ENCODE measurements at places on chromosomes 16 and 17. TPM values are rescaled to one million over a fixed set of nuclear protein-coding genes. Genes with fewer than 3 reads are reported as not detected.
A peak's percentile ranks its signal among the peaks of the same experiment; 100 is the strongest.

Gene POLR3K
- 16.0 TPM for polyA plus RNA-seq

Gene RHBDL3
- not detected for polyA plus RNA-seq

Gene OR4D1
- not detected for polyA plus RNA-seq

Gene ZG16
- polyA plus RNA-seq = not detected

Gene PPP1R27
- not detected for polyA plus RNA-seq

Gene STX1B
- 0.46 TPM for polyA plus RNA-seq

Gene KIF2B
- polyA plus RNA-seq = not detected

Gene PRAC2
- not detected for polyA plus RNA-seq

Gene CRYBA1
- not detected for polyA plus RNA-seq

- DNase-seq = peak; percentile 37
These were observed 68.6 kb downstream of the CCT6B start for GRCh38 chr17:34892461-34893249.

DNA sequence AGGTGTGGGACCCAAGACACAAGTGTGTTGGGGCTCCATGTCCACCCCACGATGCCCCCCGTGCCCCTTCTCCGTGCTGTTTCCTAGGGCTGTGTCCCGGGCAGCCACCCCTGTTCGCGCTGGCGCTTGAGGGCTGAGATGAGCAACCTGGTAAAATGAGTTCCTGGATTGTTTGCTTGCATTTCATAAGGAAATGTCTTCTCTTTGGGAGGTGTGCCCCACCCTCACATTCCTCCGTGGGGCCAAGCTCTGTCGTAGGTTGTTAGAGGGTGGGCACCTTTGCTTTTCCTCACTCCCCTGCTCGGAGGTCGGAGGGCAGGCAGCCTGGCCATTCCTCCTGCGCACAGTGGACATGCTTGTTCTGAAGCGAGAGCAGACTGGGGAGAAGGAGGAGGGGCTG is 171.3 kb upstream of the CHMP6 start:
- no peak for DNase-seq

GRCh38 chr17:5580969-5581368 is 3.3 kb downstream of the NLRP1 start:
- no peak for DNase-seq

GRCh38 chr16:89613231-89613953 is at the start of gene DPEP1:
DPEP1 (plus strand) TSS chr16:89613642; CDS start chr16:89630411, 16,769 bp downstream.
- DNase-seq = no peak

DNA sequence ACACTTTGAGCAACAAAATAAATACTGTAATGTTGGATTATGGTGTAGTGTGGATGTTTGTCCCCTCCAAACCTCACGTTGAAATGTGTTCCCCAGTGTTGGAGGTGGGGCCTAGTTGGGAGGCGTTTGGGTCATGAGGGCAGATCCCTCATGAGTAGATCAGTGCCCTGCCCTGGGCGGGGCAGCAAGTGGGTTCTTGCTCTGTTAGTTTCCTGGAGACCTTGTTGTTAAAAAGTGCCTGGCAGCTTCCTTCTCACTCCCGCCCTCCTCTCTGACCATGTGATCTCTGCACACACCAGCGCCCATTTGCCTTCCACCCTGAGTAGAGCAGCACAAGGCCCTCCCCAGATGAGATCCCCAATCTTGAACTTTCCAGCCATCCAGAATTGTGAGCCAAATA is 67.7 kb downstream of the MPRIP start:
- DNase-seq = no peak

DNA sequence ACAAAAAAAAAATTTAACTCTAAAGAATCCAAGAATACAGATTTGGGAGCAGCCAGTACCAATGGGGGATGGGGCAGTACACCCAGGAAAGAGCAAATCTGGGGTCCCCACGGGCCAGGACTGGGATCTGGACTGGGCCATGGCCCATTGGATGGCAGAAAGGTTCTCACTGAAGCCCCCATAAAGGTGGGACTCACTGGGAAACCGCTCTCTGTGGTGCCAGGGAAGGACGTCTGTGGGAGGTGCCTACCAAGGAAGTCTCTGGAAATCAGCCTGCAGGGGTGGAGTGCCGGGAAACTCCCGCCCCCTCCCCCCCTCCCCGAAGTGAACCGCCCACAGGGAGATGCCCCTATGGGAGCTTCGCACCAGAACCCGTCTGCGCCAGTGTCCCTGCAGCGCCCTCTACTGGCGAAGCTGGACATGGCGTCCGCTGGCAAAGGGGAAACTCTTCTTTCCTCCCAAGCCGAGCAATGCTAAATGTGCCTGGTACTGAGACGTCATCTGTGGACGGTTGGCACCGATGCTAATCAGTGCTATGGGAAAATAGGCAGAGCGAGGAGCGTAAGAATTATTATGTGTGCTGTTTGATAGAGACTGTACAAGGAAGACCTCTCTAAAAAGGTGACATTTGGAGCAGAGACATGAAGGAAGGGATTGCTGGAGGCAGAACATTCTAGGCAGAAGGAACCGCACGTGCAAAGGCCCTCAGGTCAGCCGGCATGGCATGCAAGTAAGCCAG is 671.1 kb downstream of the WWOX start:
- peak; percentile 62 for DNase-seq

DNA sequence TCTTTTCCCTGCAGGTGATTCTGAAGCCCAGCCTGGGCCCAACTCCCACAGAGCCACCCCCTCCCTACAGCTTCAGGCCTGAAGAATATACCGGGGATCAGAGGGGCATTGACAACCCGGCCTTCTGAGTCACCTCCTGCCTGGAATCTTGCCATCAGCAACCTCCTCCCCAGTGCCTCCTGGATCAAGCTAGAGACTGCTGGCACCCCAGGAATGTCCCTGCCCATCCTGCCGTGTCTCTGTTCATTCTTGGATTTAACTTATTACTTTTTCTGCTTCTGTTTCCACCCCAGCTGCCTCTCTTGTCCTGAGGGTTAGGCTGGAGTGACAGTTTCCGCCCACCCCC is 4.9 kb downstream of the TMEM92 start:
- peak; percentile 52 for DNase-seq

DNA sequence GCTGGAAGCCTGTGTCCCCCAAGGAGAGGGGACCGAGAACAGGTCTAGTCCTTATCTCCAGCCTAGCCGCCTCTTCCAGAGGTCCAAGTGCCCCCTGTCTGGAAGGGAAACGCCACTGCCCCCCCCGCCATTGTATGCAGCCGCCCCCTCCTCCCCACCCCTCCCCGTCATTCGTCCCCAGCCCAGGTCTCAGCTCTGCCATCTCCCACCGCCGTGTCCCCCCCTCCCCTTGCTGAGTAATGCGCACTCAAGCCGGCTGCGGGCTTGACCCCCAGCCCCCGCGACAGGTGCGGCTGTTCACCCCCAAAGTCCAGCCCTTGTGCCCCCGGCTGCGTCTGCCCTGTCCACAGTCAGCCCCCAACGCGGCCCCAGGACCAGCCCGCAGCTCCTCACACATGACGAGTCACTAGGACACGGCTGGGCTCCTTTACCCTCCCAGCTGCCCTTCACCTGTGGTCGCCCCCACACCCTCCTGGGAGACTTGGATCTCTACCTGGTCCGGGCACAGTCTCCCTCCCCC is 622 bp downstream of the GPRC5B start:
- peak; percentile 20 for DNase-seq

DNA sequence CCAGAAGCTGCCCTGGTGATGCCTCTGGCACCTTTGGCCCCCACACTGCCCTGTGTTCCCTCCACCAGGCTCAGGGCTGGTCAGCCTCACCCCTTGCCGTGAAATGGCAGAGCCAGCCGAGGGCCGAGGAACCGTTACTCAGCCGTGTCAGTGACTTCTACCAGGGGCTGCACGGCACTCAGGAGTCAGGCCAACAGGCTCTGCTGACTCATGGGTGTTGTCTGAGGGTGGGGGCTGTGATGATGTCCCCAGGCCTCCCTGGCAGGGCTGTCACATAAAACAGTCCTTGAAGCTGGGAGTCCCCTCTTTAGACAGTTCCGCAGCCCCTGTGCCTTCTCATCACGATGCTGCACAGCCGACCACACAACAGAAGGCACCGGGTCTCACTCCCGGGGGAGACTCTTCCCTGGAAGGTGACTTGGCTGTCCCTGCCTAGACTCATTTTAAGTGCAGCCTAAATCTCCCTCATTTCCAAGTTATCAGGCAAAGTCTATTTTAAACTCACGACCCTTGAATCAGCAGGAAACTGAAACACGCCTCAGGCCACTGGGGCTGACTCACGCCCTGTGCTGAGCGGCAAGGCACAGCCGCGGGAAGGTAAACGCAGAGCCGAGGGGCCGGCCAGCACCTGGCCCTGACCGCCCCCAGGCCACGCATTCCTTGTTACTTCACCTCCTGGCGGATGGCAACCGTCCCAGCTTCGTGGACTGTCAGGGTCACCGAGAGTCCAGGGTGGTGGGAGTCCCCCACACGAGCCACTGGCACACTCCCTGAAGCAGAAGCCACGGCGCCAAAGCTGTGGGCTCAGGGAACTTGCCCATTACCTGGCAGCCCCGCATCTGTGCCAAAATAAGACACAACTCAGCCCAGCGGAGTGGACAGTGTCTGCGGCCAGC is 102.6 kb downstream of the ZNF778 start:
- peak; percentile 93 for DNase-seq

GRCh38 chr17:28940675-28941074 is 10.6 kb downstream of the PHF12 start:
- DNase-seq = no peak

- no peak for DNase-seq
These were observed 9.2 kb downstream of the TANC2 start for GRCh38 chr17:62975206-62975605.

GRCh38 chr17:73226556-73227172 is 33.8 kb downstream of the COG1 start:
- no peak for DNase-seq

GRCh38 chr17:56710986-56711385 is 117.5 kb downstream of the NOG start:
- no peak for DNase-seq

DNA sequence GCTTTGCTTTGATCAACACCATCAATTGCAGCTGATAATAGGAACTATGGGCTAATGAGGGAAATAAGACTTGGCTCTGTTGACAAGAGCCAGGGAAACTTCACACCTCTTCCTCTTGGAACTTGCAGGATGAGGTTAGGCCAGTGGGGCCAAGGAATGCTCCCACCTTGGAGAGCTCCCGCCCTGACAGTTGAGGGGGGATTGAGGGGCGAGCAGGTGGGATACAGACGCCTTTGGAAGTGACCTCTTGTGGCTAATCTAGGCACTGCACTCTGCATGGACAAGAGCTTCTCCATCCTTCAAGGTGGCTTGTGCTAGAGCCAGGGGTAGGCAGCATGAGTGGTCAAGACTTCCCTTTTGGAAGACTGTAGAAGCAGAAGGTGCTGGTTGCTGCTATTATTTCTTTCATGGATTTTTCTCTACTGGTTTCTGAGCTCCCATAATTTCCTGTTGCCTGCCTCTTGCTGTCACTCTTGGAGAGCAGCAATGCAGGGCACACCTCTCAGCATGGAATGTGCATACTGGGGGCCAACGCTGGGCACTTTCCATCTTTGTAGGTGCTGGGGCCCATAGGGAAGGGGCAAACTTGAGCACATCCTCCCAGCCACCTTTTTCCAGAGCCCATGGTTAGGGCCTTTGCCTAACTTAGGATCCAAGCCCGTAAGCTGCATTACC is 2.3 kb upstream of the PHF12 start:
- peak; percentile 53 for DNase-seq

- DNase-seq = no peak
These were observed 59.6 kb downstream of the HAPSTR1 start for GRCh38 chr16:9151074-9151473.

DNA sequence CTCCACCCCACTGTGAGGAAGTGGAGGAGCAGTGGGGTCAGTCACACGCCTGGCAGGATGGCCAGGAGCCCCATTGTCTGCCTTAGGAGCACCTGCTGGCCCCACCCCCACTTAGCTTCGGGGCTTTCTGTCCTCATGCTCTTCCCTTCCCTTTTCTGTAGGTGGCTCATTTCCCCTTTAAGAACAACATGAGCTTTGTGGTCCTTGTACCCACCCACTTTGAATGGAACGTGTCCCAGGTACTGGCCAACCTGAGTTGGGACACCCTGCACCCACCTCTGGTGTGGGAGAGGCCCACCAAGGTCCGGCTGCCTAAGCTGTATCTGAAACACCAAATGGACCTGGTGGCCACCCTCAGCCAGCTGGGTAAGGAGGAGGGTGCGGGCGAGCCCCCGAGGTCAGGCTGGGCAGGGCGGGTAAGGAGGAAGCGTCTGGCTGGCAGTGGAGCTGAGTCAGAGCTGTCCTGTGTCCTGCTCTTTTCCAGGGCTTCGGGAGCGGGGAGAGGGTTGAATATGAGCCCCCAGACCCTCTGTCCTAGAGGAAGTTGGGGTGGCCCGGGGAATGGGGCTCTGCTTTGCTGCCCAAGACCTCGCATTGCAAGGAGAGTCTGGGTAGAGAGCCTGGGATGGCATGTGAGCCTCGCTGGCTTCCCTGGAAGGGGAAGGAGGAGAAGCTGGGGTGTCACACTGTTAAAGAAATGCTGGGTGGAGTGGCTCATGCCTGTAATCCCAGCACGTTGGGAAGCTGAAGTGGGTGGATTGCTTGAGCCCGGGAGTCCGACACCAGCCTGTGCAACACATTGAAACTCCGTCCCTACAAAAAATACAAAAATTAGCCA is 9.2 kb upstream of the SERPINF1 start:
- peak; percentile 47 for DNase-seq

DNA sequence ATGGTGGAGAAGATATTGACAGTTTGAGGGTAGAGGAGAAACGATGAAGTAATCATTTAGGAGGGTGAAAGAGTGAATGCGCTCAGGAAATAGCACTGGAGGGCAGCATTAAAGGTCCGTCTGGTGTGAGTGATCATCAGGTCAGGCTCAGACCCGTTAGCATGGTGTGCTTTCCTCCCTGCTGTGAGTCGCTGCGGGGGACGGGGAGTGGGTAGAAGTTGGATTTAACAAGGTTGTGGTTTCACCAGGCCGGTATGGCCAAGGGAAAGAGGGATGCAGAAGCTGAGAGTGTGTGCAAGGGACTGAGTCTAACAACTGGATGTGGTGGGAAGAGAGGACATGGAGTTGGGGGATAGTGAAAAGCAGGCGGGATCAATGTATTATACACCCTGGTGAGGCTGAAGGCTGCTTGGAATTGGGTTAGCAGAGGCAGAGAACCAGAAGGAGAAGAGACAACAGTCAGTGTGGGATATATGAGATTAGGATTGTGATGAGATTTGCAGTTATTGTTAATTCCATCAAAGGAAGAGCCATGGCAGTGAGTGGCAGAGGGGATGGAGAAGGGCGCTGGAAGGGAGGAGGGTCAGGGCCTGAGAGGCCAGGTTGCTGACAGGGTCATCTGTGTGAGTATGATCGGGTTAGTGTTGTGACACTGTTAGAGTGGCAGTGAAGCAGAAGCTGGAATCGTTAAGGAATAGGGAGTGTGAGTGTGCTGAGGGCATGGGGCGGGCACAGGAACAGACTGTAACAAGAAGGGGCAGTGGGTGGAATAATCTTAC is 59.0 kb upstream of the TBX2 start:
- DNase-seq = no peak

- DNase-seq = no peak
These were observed 32.8 kb downstream of the IRF8 start for GRCh38 chr16:85931596-85932402.

GRCh38 chr16:72862090-72862489 is 185.8 kb downstream of the ZFHX3 start:
- no peak for DNase-seq

Data from GM23248 (cell line).